ENCODE measurements at places on chromosomes 7 and 10. TPM values are rescaled to one million over a fixed set of nuclear protein-coding genes. Genes with fewer than 3 reads are reported as not detected.

GRCh38 chr7:96116173-96116572, 205.7 kb downstream of the SLC25A13 start:
- no peak for DNase-seq

GRCh38 chr10:51366044-51366443, 291.8 kb downstream of the PRKG1 start:
- DNase-seq = no peak

- no peak for DNase-seq
These were observed 14.4 kb downstream of the PIP4K2A start for GRCh38 chr10:22699976-22700375.

- DNase-seq = no peak
These were observed 67.1 kb downstream of the OTUD1 start for GRCh38 chr10:23505797-23506465.

DNA sequence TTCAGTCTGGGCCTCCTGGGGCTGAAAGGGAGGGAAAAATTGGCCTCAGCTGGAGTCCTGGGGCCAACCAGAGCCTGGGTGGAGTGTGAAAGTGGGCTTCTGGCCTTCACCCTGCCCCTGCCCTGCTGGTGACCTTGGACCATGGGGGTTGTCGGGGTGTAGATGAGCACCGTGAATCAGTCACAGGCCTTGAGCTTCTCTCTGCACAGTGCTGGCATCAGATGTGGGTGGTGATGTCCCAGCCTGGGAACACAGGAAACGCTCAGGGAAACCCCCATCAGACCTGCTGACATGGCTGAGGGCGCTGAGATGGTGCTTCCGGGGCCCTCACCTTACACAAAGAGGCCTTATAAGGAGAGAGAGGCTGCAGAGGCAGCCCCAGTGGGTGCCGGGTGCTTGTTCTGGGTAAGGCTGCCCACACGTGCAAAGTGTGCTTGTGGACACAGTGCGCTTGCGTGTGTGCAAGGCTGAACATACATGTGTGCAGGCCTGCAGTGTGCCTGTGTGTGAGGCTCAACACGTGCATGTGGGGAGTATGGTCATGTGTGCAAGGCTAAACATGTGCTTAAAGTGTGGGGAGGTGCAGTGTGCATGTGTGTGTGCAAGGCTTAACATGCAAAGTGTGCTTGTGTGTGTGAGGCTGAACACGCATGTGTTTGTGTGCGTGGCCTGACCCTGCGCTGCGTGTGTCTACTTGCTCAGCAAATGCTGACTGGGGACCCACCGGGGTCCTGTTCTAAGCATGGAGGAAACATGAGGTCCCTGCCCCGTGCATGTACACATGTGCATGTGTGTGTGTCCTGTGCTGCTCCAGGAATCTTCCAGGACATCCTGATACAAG, 6.5 kb downstream of the ARPC1B start:
- no peak for DNase-seq

DNA sequence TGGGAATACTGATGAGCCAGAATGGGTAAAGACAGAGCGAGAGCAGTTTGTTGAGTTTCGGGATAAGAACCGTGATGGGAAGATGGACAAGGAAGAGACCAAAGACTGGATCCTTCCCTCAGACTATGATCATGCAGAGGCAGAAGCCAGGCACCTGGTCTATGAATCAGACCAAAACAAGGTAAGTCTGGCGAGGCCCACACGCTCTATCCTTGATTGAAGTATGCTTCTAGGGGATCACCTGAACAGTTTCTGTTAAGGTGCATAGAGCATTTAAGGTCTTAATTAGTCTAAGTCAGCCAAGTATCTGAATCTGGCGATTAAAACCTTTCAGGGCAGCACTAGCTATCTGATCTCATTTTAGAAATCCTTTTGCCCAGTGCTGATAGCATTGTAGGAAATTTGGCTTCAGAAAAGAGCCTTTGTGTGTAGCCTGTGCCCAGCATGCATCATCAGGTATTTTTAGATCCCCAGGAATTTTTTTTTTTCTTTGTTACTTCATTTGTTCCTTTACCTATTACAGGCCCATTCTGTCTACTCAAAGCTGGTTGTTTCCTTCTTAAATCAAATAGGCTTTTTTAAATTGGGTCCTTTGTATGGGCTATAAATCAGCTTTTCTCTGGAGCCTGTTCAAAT, 8.0 kb downstream of the OPN1SW start:
- DNase-seq = no peak

- no peak for DNase-seq
These were observed 1217.6 kb upstream of the LRRN3 start for GRCh38 chr7:109873296-109873695.

GRCh38 chr10:11488126-11488525, 123.3 kb downstream of the USP6NL start:
- peak; percentile 19 for DNase-seq

DNA sequence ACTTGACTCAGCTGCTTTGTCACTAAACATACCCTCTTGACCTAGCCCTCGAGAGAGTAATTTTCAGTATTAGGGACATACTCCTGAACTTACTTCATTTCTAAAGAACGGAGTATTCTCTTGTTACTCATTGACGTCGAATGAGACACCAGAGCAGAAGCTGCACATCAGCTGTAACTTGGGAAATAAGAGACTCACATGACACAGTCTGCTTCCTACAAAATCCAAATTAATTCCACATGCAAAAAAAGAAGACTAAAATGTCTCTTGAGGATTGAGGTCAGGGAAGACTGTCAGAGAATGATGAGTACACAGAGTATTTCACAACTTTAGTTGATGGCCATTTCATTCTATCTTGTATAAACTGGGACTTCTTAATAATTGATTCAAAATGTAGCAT, 114.7 kb upstream of the EGFR start:
- DNase-seq = peak; percentile 92

DNA sequence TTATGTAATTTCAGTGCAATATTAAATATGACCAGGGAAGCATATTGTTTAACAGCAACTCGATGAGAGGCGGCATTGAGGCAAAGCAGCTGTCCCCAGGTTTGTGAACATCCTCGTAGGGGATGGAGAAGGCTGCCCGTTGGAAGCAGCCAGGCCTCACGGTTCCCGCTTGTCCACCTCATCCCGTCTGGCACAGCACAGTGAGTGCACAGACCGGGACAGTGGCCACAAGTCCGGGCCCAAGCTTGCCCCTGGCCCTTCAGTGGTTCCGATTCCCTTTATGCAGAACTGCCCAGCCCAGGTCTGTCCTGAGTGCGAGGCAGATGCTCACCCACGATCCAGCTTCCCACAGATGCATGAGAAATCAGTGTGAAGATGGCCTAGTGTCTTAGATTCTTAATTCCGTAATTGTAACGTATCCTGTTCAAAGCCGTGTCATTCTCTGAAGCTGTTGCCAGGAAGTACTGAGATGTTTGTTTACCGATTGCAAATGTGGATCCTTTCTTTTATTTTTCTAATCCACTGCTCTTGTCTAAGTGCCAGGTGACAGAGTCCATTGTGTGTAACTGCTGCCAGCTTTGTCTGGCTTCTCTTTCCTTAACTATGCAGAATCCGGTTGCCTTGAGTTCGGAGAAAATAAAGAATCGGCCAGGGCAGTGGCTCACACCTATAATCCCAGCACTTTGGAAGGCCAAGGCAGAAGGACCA, 35.5 kb downstream of the PFKP start:
- DNase-seq = no peak

DNA sequence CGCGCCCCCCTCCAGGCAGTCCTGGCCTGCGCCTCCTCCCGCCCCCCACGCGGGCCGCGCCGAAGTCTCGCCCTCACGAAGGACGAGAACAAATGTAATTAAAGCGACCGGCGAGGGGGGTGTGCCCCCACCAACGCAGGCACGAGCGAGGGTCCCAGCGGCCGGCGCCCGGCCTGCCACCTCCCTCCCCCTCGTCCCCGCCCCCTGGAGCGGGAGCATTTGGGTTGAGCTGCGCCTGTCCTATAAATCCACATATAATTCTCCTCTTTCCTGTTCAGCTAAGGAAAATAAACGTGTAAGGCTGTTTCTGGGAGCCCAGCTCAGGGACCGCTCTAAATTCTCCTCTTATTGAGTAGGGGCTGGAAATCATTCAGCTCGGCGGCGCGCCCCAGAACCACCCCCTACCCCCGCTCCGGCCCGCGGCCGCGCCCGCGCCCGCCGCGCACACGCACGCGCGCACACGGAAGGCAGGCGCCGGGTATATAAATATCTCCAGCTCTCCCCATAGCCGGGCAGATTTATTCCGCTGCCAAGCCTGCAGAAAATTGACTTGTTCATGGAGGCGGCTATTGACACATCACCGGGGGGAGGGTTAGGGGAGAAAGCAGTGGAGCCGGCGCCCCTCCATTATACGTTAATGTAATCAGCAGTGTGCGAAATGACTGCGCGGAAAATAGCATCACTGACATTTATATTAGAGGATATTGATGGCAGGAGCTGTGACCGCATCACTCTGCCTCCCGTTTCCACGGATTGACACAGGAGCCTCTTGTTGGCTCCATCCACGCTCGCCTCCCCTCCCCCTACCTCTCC, 61.6 kb upstream of the BTRC start:
- peak; percentile 4 for DNase-seq

GRCh38 chr7:157652954-157653826, 316.4 kb downstream of the DNAJB6 start:
- DNase-seq = no peak

DNA sequence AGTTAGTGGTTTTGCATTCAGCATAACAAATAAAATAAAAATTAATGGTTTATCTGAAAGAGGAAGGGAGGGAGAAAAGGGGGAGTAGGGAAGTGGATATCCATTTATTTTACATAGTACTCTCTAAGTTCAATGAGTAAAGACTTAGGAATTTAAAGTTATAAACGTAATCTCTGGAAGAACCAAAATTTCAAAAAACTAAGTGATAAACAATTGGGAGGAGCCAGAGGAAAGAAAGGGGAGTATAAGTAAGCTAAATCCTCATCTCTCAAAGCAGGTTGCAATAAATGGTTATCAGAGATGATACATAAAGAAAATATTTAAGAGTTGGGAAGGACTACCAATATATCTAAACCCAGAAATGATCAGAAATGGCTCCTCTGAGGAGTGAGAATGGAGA, 46.4 kb downstream of the ANK3 start:
- DNase-seq = peak; percentile 49

- peak; percentile 21 for DNase-seq
These were observed 45.8 kb upstream of the SORBS1 start for GRCh38 chr10:95606922-95607321.

DNA sequence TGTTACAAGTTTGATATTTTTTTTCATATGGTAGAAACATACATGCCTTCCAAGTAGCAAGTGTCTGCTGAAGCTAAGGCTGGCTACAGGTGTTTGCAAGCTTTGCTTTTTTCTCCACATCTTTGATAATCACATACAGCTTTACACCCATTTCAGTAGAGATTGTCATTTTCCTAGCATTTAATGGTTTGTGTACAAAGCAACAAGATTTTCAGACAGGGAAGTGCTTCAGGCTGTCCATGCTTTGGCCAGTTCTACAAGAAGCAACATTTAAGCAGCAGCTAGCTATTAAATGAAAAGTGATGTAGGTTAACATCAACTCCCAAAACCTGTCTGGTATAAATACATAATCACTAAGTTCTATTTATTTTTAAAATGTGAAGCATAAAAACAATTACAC, 2.3 kb downstream of the HDAC9 start:
- no peak for DNase-seq

The OR2A2 gene
- not detected for total RNA-seq

The NHLRC2 gene
- 14.5 TPM for total RNA-seq

The NPY gene
- total RNA-seq = not detected

The PNLIP gene
- total RNA-seq = not detected

The COL26A1 gene
- not detected for total RNA-seq
